ENCODE measurements at places on chromosomes 16 and 17.

DNA sequence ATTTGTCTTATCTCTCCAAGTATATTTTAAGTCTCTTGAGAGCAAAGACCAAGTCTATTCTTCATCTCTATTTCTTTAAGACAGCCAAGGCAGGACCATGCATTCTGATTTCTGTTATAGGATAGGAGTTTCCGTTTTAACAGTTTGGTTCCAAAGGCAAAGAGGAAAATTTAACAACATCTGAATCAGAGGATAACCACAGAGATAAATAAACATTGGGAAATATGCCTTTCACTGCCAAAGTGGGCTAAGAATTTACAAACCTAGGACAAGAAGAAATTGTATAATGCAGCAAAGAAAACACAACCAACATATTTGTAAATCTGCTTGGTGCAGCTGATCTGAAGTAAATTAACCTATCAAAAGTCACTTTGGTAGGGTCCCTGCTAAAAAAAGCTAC, 37.7 kb downstream of the USP32 start:
- DNase-seq, result no peak

DNA sequence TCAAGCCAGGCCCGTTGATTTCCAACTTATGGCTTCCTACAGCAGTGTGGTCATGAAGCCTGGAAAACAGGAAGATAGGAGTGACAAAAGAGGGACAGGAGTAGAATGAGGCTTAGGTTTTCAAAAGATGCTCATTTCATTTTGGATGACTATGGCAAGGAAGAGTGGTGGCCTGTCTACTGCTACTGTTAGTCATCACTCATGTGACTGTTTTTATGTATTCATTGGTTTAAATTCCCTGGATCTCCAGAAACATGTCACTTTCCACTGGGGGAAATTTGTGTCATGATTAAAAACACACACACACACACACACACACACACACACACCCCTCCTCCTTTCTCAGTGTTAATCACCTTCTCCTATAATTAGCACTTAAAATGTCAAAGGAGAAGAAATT, 1.1 kb upstream of the CYLD start:
- no peak for DNase-seq

- DNase-seq, result no peak
Measured at GRCh38 chr16:90046122-90046970, 27.1 kb upstream of the DBNDD1 start.

- peak; percentile 94 for DNase-seq
Measured at GRCh38 chr17:45302649-45303173, 14.1 kb downstream of the MAP3K14 start.

GRCh38 chr16:17803625-17804410, 333.1 kb upstream of the XYLT1 start:
- DNase-seq, result no peak

- DNase-seq, result no peak
Measured at GRCh38 chr17:81802048-81802758, 1.7 kb upstream of the GCGR start.

GRCh38 chr17:82101767-82102679, 4.0 kb upstream of the FASN start:
- DNase-seq, result no peak

GRCh38 chr16:78437352-78437968, 338.0 kb downstream of the WWOX start:
- DNase-seq, result no peak

- DNase-seq, result no peak
Measured at GRCh38 chr16:51825779-51826178, 674.7 kb upstream of the SALL1 start.

DNA sequence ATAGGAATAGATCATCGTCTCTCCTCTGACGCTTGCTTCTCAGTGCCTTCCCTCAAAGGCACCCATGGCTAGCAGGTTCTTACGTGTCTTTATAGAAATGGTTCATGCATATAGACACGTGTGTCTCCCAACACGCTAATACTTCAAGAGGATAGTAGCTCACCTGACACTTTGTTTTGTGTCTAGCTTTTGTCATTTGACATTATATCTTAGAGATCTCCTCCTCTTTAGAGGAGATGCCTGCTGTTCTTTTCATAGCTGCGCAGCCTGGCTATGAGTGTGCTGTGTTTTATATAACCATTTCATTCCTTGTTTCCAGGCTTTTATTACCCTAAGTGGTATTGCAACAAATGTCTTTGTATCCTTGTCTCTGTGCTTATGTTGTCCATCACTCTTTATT, 411.7 kb downstream of the CPPED1 start:
- no peak for DNase-seq

DNA sequence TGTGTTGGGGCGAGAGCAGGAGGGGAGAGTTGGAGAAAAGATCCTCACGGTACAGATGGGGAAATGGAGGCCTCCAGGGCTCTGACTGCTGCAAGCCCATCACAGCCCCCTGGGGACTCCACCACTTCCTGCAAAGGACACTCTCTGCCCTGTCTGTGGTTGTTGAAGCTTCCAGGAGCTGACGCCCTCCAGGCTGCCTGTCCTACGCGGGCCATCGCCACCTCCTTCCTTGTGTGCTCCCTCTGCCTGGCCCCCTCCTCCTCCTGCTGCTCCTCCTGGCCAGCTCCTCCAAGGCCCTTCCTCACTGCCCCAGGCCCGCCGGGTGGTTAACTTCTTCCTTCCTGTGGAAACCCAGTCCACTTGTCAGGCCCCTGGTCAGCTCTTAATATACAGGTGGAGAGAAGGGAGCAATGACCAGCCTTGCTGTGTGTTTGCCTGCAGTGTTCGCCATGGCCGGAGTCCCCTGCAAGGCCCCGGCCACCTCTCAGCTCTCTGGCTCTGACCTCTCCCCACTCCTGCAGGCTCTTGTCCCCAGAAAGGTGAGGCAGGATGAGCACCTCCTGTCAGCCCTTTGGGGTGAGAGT, 18.4 kb upstream of the STAC2 start:
- no peak for DNase-seq
